ENCODE measurements at places on chromosomes 7 and 10.

DNA sequence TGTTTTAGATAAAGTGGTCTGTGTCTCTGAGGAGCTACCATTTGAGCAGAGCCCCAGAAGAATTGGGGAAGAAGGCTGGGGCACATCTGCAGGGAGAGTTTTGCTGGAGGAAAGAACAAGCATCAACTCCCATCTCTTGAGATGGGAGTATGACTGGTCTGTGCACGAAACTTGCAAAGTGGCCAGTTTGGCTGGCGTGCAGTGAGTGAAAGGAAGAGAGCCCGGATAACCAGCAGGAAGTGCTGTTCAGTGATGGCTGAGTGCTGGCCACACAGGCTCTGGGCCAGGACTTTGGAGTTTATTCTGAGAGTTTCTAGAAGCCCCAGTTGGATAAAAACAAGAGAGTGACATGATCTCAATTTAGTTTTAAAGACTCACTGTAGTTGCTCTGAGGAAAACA is 34.4 kb upstream of the SVIL start:
- no peak for DNase-seq

GRCh38 chr10:86110156-86110786 is 256.3 kb downstream of the GRID1 start:
- DNase-seq, result no peak

GRCh38 chr7:81790120-81790500 is 20.3 kb upstream of the HGF start:
- DNase-seq, result no peak

GRCh38 chr7:108010377-108010776 is 7.4 kb upstream of the LAMB1 start:
- no peak for DNase-seq

- no peak for DNase-seq
These were observed 296.6 kb downstream of the HGF start for GRCh38 chr7:81473236-81473635.

- no peak for DNase-seq
These were observed 1049.3 kb upstream of the C7orf33 start for GRCh38 chr7:147541261-147541660.

DNA sequence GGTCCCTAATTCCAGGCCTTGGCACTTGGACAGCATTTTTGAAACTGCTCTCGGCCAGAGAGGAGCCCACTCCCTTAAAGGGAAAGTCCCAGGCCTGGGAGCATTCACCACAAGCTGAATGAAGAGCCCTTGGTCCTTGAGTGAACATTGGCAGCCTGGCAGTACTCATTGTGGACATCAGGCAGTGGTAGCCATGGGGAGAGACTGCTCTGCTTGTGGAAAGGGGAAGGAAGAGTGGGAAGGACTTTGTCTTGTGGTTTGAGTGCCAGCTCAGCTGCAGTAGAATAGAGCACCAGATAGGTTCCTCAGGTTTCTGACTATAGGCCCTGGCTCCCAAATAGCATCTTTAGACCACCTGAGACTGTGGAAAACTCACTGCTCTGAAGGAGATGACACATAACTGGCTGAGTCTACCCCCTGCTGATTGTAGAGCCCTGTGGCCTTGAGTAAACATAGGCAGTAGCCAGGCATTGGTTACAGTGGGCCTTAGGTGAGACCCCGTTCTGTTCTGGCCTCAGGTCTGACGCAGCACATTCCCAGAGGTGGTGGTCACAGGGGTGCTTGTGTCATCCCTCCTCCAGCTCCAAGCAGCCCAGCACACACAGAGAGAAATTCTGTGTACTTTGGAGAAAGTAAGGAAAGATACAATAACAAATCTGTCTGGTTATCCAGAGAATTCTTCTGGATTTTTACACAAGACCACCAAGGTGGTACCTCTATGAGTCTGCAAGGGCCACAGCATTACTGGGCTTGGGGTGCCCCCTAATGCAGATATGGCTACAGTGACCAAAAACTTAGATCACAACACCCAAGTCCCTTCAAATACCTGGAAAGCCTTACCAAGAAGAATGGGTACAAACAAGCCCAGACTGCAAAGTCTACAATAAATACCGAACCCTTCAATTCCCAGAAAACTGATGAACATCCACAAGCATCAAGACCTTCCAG is 153.8 kb downstream of the GNAI1 start:
- no peak for DNase-seq

DNA sequence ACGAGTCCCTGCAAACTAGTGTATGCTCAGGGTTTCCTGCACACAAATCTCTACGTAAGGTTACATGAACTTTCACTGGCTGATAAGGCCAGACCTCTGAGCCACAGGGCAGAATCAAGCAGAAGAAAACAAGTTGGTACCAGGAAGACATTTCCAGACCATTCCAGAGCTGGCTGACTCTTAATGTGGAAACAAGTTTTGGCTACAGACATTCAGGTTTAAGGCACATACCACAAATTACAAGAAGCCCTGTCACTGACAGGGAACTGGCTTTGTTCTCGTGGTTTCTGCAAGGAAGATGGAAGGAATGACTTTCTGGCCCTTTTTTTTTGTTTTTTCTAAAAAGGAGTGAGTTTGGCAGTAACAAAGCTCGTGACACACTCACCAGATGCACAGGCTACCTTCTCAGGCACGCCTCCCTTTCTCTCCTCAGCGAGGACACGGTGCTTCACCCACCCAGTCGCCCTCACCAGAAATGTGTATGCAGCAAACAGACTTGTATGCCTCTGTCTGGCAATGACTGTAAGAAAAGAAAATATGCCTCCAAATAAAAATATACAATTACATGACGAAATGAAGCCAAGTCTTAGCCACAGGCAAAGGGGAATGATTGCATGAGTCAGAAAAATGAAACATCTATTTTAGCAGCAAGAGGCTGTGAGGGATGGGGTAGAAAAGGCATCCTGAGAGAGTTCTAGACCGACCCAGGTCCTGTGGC is 22.6 kb downstream of the PLAC9 start:
- no peak for DNase-seq

DNA sequence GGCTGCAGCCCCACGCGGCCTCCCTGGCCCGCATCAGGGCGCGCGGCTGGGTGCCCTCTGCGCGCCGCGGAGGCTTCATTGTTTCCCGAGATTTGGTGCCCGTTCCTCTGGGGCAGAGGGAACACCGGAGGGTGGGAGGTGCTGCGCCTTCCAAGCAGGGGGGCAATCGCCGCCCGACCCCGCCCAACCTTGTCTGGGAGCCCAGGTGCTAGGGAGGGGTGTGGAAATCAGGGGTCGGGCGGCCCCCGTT is 1.0 kb upstream of the NRP1 start:
- DNase-seq, result no peak

GRCh38 chr10:125823663-125824251 is 411 bp downstream of the BCCIP start:
- DNase-seq, result no peak

- DNase-seq, result peak; percentile 38
These were observed 1.9 kb upstream of the PLAU start for GRCh38 chr10:73908853-73909539.

DNA sequence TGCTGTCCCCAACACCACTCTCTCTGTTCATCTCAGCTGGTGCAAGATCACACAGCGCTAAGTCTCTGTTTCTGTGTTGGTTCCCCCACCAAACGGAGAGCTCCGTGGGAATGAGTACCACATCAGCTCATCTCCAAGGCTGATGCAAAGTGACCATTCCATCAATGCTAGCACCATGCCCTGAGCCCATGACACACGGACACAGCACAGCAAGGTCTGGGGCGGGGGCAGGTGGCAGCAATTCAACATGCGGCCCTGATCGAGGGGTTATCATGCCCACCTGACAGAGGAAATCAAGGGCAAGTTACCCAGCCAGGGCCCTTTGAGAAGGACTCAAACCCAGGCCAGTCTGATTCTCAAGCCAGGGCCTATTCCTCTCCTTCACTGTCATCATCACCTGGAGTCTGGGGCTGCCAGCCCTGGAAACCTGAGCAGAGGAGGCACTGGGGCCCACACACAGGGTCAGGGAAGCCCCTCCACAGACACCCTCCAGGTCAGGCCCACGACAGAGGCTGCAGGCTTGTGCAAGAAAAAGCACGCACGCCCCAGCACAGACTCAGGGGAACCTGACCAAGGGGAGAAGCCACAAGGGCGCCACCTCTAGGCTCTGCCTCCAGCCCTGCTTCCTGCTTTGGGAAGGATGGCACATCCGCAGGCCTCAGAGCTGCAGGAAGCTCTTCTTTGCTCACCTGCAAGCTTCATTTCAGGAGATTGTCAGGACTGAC is 74.8 kb downstream of the GRID1 start:
- no peak for DNase-seq

DNA sequence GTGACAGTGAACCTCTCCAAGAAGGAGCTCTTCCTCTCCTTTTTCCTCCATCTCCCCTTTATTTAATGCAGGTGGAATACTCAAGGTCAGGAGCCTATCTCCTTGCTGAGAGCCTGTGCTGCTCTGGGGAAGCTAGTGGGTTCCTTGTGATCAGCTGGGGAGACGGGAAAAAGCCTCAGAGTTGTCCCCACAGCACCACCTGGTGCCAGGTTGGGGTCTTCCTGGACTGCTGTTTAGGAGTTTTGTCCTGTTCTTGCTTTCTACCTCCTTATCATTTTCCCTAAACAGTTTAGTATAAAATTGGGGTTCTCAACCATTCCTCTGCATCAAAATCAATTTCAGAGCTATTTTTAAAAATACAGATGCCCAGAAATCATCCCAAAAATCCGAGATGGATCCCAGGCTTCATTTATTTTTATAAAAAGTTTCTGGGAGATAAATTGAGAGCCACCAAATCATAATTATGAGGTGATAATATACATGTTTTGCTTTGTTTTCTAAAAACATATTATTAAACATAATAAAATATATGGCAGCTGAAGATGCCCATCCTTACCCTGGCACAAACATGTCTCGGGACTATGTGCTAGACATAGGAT is 44.3 kb downstream of the MACC1 start:
- peak; percentile 4 for DNase-seq

GRCh38 chr7:20176578-20177242 is 40.5 kb downstream of the MACC1 start:
- no peak for DNase-seq

- DNase-seq, result no peak
These were observed 20.9 kb upstream of the MGMT start for GRCh38 chr10:129446183-129446581.

GRCh38 chr7:144820552-144820951 is 15.3 kb downstream of the TPK1 start:
- no peak for DNase-seq

- DNase-seq, result no peak
These were observed 25.5 kb downstream of the FZD1 start for GRCh38 chr7:91289633-91290254.

- DNase-seq, result no peak
These were observed 73.6 kb downstream of the OTUD1 start for GRCh38 chr10:23512355-23513058.

DNA sequence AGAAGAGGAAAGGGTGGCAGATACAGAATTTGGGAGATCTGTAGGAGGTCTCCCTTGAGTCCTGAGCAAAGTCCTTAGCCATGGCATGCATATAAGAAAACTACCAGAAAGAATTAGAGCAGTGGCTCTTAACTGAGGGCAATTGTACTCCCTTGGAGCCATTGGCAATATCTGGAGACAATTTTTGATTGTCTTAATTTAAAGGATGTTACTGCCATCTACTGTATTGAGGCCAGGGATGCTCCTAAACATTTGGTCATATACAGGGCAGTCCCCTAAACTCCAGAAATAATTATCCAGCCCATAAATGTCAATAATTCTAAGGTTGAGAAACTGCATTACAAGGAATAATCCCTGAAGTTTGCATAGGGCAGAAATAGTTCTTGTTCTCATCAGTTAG is 136.4 kb upstream of the ODAD2 start:
- DNase-seq, result no peak

- no peak for DNase-seq
These were observed 122.9 kb downstream of the GRID1 start for GRCh38 chr10:86243651-86244155.

GRCh38 chr10:122349758-122350369 is 24.6 kb upstream of the PLEKHA1 start:
- DNase-seq, result no peak

DNA sequence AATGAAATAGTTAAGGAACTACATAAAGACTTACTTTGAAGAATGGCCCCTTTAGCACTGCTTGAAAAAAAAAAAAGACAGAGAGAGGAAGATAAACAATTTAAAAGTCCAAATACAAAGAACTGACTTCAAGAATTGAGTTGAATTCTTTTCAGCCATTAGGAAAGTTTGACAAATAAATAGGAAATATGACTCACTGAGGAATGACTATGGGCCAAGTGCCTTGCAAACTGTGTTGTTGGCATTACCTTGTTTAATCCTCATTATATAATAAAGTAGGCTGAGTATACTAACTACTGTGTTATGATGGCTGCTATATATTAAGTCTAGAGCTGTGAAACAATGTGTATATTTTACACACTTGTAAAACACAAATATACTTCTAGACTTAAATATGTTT is 151.1 kb downstream of the ELMO1 start:
- DNase-seq, result no peak

DNA sequence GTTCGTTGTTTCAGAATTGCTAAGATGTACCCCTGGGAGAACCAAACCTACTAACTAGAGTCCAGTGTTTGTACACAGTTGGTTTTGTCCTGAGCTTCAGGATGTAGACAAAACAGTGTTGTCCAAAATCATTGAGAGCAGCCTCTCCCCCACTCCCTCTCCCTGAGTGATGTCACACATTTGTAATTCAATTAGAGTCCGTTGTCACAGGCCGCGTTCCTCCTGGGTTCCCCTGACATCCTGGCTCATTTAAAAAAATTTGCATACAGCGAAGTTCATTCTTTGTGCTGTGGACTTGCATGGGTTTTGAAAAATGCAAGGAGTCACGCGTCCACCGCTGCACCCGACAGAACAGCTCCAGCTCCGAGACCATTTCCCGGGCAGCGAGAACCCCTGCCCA is 10.3 kb downstream of the GRIFIN start:
- DNase-seq, result no peak

DNA sequence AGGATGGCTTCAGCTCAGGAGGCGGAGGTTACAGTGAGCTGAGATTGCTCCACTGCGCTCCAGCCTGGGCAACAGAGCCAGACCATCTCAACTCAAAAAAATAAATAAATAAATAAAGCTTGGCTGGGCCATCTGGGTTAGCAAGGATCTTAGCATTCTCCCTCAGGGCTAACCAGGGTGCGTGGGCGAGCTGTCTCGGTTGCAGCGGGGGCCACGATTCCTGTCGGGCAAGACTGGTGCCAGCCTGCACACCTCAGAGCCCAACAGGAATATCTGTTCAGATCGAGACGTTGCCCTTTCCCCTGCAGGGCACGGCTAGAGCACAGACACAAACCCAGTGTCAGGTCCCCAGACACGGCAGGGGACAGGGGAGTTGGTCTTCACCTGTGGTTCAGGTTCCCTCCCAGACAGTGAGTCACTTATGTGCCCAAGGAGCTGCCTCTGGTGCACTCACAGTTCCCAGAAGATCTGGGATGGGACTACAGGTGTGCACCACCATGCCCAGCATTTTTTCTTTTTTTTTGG is 75.5 kb upstream of the GTF2I start:
- no peak for DNase-seq

DNA sequence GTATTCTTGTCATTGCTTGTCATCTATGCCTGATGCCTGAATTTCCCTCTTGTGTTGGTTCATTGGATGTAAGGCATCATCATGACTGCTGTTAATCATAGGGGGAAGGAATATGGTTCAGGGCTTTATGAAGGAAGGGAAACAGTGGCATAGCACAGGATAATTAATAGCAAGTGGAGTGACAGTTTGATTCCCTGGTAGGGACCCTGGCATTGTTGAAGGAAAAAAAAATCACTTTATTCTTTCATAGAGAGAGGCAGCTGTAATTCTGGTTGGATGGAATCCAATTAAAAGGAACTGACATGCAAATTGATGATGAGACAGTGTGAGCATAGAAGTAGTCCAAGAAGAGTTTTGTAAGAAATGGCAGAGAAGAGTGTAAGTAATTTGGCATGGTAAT is 121.4 kb downstream of the AUTS2 start:
- no peak for DNase-seq

GRCh38 chr10:23610626-23611307 is 171.9 kb downstream of the OTUD1 start:
- no peak for DNase-seq
